ENCODE measurements at places on chromosomes 12 and 14. TPM values are rescaled to one million over a fixed set of nuclear protein-coding genes. Genes with fewer than 3 reads are reported as not detected.

- no peak for DNase-seq
These were observed 14.2 kb downstream of the TRPV4 start for GRCh38 chr12:109818905-109819500.

The DACT1 gene
- total RNA-seq, result 8.4 TPM

The SMCO2 gene
- not detected for total RNA-seq

- DNase-seq, result no peak
These were observed 31.1 kb downstream of the PITPNM2 start for GRCh38 chr12:123119808-123120207.

- DNase-seq, result peak; percentile 7
These were observed 27.1 kb upstream of the MTERF2 start for GRCh38 chr12:107014055-107014454.

DNA sequence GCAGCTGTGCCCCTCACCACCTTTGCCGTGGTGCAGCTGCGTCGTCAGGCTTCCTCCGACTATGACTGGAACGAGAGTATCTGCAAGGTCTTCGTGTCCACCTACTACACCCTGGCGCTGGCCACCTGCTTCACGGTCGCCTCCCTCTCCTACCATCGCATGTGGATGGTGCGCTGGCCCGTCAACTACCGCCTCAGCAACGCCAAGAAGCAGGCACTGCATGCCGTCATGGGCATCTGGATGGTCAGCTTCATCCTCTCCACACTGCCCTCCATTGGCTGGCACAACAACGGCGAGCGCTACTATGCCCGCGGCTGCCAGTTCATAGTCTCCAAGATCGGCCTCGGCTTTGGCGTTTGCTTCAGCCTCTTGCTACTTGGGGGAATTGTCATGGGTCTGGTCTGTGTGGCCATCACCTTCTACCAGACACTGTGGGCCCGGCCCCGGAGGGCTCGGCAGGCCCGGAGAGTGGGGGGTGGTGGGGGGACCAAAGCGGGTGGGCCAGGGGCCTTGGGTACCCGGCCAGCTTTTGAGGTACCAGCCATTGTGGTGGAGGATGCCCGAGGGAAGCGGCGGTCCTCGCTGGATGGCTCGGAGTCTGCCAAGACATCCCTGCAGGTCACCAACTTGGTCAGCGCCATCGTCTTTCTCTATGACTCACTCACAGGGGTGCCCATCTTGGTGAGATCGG lies 2.6 kb downstream of the GPR162 start:
- DNase-seq, result no peak

DNA sequence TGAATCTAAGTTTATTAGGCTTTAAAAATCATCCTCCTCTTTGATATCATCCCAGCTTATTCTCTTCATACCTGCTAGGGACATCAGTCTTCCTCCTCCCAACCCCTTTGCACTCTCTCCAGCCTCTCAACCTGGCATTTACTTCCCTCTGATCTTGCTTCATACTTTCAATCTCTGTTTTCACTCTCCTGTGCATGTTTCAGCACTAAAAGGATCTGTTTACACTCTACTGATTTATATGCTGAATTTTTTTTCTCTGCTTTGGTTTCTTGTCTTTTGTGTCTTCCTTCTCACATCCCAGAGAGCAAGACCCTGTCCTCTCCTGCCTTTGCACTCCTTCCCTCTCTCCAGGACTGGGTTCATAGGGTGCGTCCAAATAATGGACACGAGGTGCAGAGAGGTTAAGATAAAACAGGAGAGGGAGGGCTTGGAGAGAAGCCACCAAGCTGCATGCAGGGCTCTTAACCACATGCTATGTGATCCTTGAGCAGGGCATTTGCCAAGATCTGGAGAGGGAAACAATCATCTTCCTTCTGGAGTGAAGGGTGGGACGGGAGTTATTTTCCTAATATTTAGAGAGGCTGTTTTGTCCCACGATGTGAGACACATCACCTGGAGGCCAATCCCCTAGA lies 3.0 kb upstream of the CISTR start:
- DNase-seq, result no peak

GRCh38 chr12:63093711-63094110 lies 57.3 kb downstream of the AVPR1A start:
- DNase-seq, result no peak

All from T-cell (primary cell).